ENCODE measurements at places on chromosomes 6 and 20.
A peak's percentile ranks its signal among the peaks of the same experiment; 100 is the strongest.

DNA sequence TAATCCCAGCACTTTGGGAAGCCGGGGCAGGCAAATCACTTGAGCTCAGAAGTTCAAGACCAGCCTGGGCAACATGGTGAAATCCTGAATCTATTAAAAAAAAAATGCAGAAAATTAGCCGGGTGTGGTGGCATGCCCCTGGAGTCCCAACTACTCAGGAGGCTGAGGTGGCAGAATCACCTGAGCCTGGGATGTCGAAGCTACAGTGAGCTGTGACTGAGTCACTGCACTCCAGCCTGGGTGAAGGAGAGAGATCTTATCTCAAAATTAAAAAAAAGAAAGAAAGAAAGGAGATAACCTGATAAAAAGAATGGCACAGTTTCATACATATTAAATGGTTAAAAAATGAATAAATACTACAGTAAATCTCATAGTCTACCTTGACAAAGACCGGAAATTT is 123.6 kb upstream of the TNFAIP3 start:
- H3K36me3 ChIP-seq, result no peaks in the 10 kb centered on the region
- H3K27ac ChIP-seq, result no peak overlapping the region
- no peaks in the 10 kb centered on the region for H3K27me3 ChIP-seq
- no peak for DNase-seq
- no peaks in the 10 kb centered on the region for H3K4me1 ChIP-seq
- no peak overlapping the region for H3K4me3 ChIP-seq

DNA sequence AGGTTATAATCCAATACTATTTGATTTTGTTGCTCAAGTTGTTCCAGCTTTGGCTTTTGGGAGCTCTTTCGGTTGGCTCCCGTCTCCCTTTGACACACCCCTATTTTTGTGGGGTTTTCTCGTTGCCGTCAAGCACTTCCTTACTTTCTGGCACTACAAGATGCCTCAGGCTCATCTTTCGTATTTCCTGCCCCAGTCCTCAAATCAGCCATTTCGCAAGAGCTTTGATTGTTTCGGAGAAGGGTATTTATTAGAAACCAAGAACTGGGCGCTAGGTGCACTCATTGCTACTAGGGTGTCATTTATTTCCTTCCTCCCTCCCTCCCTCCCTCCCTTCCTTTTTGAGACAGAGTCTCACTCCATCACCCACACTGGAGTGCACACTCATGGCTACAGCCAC is 13.3 kb upstream of the SOX12 start:
- H3K27ac ChIP-seq, result no peak overlapping the region
- no peak overlapping the region for H3K4me3 ChIP-seq
- H3K4me1 ChIP-seq, result peaks cover 12% of the 10 kb centered on the region

- H3K4me1 ChIP-seq, result no peaks in the 10 kb centered on the region
- no peak overlapping the region for H3K4me3 ChIP-seq
- no peak overlapping the region for H3K27ac ChIP-seq
- no peaks in the 10 kb centered on the region for H3K27me3 ChIP-seq
- DNase-seq, result no peak
Measured at GRCh38 chr6:139231206-139231605, 60.6 kb downstream of the TXLNB start.

GRCh38 chr20:63900413-63900812 is 5.5 kb downstream of the DNAJC5 start:
- H3K4me1 ChIP-seq, result peaks cover 82% of the 10 kb centered on the region
- no peaks in the 10 kb centered on the region for H3K27me3 ChIP-seq
- no peak overlapping the region for H3K4me3 ChIP-seq
- DNase-seq, result no peak
- peaks cover 5% of the 10 kb centered on the region for H3K36me3 ChIP-seq

- peak within 1 kb of the TSS; percentile 68 for H3K4me3 ChIP-seq
- DNase-seq, result peak; percentile 98
Measured at GRCh38 chr6:149545754-149546471, at the start of gene PPIL4. TSS of gene PPIL4 (minus strand) at chr6:149546043. CDS start at chr6:149546005, 38 bp downstream.

DNA sequence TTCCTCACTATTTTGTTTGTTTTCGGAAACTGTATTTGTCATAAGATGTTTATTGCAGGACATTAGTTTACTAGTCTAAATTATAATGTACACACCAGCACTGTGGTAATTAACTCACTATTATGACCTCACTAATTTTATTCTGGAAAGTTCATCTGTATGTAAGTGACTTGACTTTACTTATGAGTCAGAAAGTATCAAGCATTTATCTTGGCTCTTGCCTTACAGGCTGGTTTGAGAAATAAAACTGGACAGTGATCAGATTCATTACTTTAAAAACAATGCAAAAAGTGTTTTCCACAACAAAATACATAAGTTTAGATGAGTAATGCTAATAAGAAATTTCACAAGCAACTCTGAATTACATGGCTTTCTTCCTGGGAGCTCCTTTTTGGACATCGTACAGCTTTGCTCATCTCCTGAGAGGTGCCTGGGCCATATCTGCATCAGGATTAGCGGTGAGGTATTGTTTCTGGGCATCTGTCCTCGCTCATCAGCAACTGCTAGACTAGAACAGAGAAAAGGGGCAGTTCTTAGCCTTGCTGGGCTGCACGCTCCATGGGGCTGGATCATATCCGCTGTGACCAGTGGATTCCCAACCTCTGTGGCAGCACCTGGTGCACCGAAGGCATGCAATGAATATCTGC is 179.8 kb downstream of the SOD2 start:
- H3K36me3 ChIP-seq, result no peaks in the 10 kb centered on the region
- DNase-seq, result no peak
- H3K27ac ChIP-seq, result no peak overlapping the region
- H3K4me3 ChIP-seq, result no peak overlapping the region
- H3K27me3 ChIP-seq, result no peaks in the 10 kb centered on the region

- H3K27me3 ChIP-seq, result no peaks in the 10 kb centered on the region
- H3K4me1 ChIP-seq, result peaks cover 30% of the 10 kb centered on the region
- H3K4me3 ChIP-seq, result no peak overlapping the region
- no peaks in the 10 kb centered on the region for H3K36me3 ChIP-seq
- DNase-seq, result no peak
Measured at GRCh38 chr6:166259296-166259977, 48.8 kb downstream of the PRR18 start.

DNA sequence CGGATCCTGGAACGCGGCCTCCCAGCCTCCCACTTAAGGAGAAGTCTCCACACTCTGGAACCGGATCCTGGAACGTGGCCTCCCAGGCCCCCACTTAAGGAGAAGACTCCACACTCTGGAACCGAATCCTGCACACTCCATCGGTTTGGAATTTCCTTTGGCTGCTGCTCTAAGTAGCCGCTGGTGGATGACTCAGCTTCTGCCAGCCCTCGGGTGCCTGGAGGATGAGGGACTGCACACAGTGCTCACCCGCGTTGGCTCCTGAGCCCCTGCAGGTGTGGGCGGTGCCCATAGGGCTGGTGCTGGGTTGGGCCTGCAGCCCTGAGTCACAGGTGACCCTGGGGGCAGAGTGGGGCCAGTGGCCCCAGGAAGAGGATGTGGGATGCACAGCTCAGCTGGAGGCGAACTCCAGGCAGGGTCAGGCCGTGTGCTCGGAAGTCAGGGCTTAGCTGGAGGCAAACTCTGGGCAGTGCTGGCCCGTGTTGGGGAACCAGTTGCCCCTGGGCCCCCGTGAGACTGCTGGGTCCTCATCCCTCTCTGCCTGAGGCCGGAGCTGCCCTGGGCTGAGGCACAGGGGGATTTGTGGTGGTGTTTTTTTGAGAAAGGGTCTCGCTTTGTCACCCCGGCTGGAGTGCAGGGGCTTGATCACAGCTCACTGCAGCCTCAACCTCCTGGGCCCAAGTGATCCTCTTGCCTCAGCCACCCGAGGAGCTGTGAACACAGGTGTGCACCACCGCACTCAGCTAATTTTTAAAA is 13.9 kb upstream of the TNFRSF6B start:
- DNase-seq, result no peak
- H3K27ac ChIP-seq, result no peak overlapping the region
- H3K36me3 ChIP-seq, result no peaks in the 10 kb centered on the region

GRCh38 chr6:44062771-44063560 is 64.3 kb downstream of the MRPL14 start:
- H3K27me3 ChIP-seq, result no peaks in the 10 kb centered on the region
- H3K27ac ChIP-seq, result no peak overlapping the region
- no peak overlapping the region for H3K4me3 ChIP-seq
- DNase-seq, result no peak
- H3K4me1 ChIP-seq, result no peaks in the 10 kb centered on the region

GRCh38 chr6:73340048-73340447 is 14.0 kb downstream of the DPPA5 start:
- H3K27me3 ChIP-seq, result no peaks in the 10 kb centered on the region
- no peak overlapping the region for H3K4me3 ChIP-seq
- no peaks in the 10 kb centered on the region for H3K36me3 ChIP-seq
- DNase-seq, result no peak

DNA sequence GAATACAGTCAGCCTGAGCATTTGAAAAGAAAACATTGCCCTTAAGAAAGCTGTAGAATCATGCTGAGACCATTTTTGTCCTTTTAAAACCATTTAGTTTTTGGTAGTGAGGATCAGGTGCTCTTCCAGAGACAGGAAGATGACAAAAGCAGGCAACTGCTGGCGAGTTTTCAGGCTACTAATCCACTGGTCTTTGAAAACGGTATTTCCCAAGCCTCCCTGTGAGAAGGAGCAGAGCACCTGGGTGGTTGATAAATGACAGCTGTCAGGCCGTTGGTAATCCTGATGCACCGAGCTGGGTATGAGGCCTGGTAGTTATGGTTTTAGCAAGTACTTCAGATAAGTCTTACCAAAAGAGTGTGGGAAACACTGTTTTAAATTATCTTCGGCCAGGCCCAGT is 10.1 kb upstream of the SEC63 start:
- H3K4me3 ChIP-seq, result no peak overlapping the region
- H3K27ac ChIP-seq, result no peak overlapping the region
- no peaks in the 10 kb centered on the region for H3K27me3 ChIP-seq
- no peaks in the 10 kb centered on the region for H3K36me3 ChIP-seq
- DNase-seq, result no peak

- H3K27me3 ChIP-seq, result no peaks in the 10 kb centered on the region
- H3K4me3 ChIP-seq, result no peak overlapping the region
Measured at GRCh38 chr6:128368213-128368944, 152.0 kb downstream of the PTPRK start.

All from CD4-positive, alpha-beta memory T cell (primary cell).